ENCODE measurements at places on chromosomes 3 and 15. TPM values are rescaled to one million over a fixed set of nuclear protein-coding genes. Genes with fewer than 3 reads are reported as not detected.

PRR20G gene
- not detected for polyA plus RNA-seq

SERPINI1 gene
- polyA plus RNA-seq, result 886 TPM

LZTFL1 gene
- polyA plus RNA-seq, result 15.8 TPM

SH2D7 gene
- not detected for polyA plus RNA-seq

RTP1 gene
- not detected for polyA plus RNA-seq

BFSP2 gene
- not detected for polyA plus RNA-seq

ERICH6 gene
- not detected for polyA plus RNA-seq

IREB2 gene
- polyA plus RNA-seq, result 23.3 TPM

CADPS gene
- polyA plus RNA-seq, result 72.5 TPM

MUSTN1 gene
- 7.6 TPM for polyA plus RNA-seq

FBXL22 gene
- not detected for polyA plus RNA-seq

CLSTN2 gene
- 5.5 TPM for polyA plus RNA-seq

SLC28A2 gene
- not detected for polyA plus RNA-seq

SGO1 gene
- polyA plus RNA-seq, result 1.9 TPM

Data from Purkinje cell (primary cell).